Glutamatergic neuron (in vitro differentiated cells): ENCODE measurements at places on chromosomes 3 and 15.
A peak's percentile ranks its signal among the peaks of the same experiment; 100 is the strongest.

DNA sequence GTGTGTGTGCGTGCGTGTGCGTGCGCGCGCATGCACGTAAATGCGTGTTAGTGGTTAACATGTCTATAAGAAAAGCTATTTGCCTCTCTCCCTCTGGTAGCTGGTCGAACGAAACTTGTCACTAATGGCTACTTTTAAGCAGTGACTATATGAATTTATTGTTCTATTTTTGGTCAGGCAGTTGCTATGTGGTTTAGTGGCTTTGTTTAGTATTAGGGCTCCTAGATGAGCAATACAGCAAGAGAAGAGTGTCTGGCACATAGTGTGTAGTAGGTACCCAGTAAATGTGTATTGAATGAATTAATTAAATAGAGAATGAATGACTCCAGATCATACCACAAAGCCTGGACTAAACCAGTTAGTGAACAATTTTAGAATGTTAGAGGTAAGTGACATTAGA lies 171.6 kb downstream of the PPM1L start:
- DNase-seq = no peak

GRCh38 chr15:69305933-69306568 lies 7.3 kb downstream of the PAQR5 start:
- no peak for DNase-seq

- no peak for DNase-seq
Measured at GRCh38 chr3:122219242-122219872, 35.9 kb downstream of the CASR start.

DNA sequence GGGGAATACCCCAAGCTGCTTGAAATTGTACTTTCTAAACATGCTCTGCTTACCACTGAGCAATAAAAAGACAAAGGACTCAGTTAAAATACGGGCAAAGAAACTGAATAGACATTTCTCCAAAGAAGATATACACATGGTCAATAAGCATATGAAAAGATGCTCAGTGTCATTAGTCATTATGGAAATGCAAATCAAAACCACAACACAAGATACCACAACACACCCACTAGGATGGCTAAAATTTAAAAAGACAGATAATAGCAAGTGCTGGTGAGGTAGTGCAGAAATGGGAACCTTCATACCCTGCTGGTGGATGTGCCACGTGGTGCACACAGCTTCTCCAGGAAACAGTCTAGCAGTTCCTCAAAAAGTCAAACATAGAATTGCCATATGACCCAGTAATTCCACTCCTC lies 21.3 kb downstream of the LRIG1 start:
- DNase-seq = no peak

DNA sequence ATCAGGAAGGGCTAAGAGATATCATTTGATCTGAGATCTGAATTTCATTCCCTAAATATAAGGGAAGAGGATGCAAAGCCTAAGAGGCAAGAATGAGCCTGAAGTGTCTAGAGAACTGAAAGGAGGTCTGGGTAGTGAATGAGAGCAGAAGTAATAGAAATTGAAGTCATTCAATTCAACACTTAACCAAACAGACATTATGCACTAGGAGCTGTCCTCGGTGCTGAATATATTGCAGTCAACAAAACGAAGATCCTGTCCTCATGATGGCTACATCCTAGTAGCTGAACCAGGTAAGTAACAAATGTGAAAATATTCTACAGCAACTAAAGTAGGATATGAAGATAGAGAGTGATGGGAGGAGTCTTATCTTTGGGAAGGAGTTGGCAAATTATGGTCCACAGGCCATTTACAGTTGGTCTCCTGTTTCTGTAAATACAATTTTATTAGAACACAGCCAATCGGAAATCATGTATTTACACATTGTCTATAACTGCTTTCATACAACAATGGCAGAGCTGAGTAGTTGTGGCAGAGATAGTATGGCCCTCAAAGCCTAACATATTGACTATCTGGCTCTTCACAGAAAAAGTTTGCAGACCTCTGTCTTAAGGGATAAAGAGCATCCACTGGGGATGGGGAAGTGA lies 192.9 kb upstream of the CADPS start:
- DNase-seq = no peak

- DNase-seq = no peak
Measured at GRCh38 chr3:177068967-177069366, 128.3 kb downstream of the TBL1XR1 start.

GRCh38 chr15:56205061-56205876 lies 38.4 kb downstream of the RFX7 start:
- DNase-seq = no peak

- no peak for DNase-seq
Measured at GRCh38 chr3:176759815-176760506, 437.3 kb downstream of the TBL1XR1 start.

GRCh38 chr3:188706599-188706998 lies 465.2 kb upstream of the TPRG1 start:
- DNase-seq = no peak

GRCh38 chr3:9669720-9670432 lies 20.6 kb downstream of the MTMR14 start:
- no peak for DNase-seq

GRCh38 chr15:89364741-89365450 lies 30.3 kb upstream of the POLG start:
- DNase-seq = no peak

DNA sequence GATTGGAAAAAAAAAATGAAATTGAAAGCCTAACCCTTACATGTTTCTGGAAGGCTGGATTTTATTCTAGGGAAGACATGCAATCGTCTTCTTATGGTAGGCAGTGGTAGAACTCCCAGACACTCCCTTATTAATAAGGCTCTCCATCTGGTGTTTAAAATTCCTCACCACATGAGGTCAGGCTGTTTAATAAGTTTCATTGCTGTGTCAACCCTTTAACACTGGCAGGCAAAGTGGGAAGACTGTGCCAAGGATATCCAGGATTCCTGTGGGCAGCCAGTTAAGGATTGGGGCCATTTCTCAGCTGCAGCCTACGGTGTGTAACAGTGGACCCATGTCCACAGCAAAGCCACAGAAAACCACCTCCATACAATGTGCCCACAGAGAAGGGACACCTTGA lies 225.5 kb upstream of the CHRM5 start:
- no peak for DNase-seq

- no peak for DNase-seq
Measured at GRCh38 chr15:77033729-77034671, 36.9 kb downstream of the TSPAN3 start.

DNA sequence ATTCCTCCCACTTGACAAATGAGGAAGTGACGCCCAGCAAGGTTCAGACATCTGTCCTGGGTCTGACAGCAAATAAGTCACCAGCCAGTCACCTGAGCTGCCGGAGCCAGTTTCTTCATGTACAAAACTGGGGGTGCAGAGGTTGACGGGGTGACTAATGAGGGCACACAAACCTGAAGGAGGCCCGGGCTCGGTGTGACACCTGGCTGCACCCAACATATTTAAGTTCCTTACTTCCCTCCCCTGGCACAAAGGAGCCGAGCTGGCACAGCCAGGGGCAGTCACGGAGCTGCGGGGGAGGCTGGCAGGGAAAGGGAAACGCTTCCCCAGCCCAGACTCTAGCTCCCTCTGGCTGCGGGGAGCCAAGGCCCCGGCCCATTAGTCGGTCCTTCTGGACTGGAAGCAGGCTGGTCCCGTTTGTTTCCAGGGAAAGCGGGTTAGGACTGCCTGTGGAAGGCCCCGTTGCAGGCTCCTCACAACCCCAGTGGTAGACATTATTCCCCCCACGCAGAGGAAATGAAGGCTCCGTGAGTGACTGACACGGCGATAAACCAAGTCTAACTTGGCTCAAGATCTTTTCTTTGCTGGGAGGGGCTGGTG lies 2.3 kb downstream of the FBXL22 start:
- peak; percentile 31 for DNase-seq

GRCh38 chr15:67100124-67100791 lies 34.9 kb downstream of the SMAD3 start:
- no peak for DNase-seq

GRCh38 chr3:196666001-196666867 lies 26.7 kb downstream of the NRROS start:
- DNase-seq = peak; percentile 78

DNA sequence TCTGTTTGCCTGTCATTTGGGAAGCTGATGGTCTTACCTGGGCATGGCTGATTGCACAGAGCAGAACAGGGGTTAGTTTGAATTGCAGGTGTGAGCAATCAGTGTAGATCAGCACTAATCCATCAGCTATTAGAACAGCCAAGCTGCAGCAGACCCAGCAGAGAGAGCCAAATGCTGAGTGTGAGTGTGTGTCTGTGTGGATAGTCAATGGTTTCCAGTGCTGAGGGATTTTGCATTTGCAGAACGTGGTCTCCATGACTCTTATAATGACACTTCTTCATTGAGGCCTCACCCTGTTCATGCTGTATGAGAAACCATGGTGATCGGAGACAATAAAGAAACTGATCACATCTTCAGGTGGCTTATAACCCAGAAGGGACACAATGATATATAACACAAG lies 312.1 kb downstream of the SOX2 start:
- no peak for DNase-seq

DNA sequence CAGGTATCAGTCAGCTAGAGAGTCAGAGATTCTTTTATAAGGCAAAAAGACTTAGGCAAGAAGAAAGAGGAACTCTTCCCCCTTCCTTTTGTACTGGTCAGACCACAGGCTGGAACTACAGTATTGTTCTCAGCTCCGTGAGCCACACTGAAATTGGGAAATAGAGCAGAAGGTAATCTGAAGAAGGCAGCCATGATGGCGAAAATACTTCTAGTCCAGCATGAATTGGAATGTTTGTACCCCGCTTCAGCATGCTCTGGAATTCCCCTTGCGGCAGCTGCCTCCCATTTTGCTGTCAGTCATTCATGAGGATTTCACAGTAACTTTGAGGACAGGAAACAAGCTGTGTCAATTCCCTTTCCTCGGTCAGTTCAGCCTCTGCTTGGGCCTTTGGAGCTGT lies 96.2 kb downstream of the CORO2B start:
- no peak for DNase-seq

DNA sequence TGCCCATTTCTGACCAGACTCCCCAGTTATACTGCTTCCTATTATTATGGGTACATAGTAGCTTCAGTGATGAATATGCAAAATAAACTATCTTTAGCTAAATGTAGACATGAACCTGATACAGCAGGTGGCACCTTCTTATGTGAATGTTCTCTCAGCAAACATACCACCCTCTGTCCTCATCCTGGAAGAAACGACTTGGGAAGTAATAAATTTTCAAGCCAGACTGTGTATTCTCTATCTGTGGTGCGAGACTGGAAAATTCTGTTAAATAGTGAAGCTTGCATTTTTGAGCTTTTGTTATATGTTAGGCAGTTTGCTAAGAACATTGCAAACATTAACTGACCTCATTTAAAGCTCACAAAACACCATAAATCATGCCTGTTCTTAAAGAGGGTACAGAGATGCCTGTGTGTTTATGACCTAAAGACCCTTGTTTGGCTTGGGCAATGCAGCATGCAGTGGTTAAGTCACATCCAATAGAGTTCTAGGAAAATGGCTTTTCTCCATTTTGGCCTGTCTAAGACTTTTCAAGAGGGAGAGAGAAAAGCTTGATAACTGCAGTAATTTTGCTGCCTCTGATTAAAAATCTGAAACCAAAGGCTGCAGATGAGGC lies 287.1 kb downstream of the NEK10 start:
- DNase-seq = no peak

DNA sequence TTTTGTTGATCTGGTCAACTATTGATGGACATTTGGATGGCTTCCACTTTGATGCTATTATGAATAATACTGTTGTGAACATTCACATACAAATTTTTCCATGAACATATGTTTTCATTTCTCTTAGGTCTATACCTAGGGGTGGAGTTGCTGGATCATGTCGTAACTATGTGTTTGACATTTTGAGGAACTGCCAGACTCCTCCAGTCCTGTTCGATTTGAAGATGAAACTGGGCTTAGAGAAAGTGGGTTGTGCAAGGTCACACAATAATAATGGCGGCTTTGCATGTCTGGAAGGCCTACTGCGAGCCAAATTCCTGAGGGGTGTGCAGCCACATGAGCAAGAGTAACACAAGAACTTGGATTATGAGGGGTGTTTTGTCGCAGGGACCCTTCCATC lies 2.6 kb downstream of the TSEN2 start:
- DNase-seq = no peak

- no peak for DNase-seq
Measured at GRCh38 chr15:70016511-70016994, 81.2 kb downstream of the TLE3 start.

GRCh38 chr3:149702691-149703441 lies 45.0 kb upstream of the WWTR1 start:
- DNase-seq = no peak

DNA sequence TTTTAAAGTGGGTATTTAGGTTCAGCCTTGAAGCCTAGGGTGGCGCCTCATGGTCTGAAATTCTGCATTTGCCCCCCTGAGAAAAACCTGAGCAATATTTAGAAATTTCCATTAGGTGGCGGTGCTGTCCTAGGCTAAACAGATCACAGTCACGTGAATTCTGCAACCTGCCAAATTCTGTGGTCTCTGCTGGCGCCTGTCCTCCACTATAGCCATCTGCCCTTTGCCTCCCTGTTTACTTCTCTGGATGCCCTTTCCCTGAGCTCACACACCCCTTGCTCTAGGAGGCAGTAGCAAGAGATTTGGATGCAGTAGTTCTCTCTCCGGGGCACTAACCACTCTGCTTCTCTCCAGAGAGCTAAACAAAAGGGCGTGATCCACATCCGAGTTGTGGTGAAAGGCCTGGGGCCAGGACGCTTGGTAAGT lies 9.1 kb downstream of the MRPS11 start:
- peak; percentile 63 for DNase-seq

GRCh38 chr3:42115215-42115614 lies 24.1 kb downstream of the TRAK1 start:
- no peak for DNase-seq

GRCh38 chr3:185430375-185430774 lies 67.4 kb downstream of the MAP3K13 start:
- DNase-seq = no peak

DNA sequence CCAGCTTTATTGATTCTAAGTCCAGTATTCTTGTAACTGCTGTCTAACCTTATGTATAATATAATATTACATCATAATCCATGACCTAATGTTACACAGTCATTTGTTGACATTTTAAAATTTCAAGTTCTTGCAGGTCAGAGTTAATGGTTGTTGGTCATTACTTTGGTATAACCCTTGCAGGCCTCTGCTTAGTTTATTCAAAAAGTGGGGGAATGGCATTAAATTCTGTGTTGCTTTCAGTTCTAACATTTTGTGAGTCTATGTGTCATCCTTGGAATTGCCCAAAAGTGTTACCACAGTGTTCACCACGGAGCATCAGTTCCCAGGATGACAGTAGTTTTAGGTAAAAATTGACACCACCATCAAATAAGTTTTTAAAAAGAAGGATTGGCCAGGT lies 174.8 kb upstream of the BCL6 start:
- no peak for DNase-seq

DNA sequence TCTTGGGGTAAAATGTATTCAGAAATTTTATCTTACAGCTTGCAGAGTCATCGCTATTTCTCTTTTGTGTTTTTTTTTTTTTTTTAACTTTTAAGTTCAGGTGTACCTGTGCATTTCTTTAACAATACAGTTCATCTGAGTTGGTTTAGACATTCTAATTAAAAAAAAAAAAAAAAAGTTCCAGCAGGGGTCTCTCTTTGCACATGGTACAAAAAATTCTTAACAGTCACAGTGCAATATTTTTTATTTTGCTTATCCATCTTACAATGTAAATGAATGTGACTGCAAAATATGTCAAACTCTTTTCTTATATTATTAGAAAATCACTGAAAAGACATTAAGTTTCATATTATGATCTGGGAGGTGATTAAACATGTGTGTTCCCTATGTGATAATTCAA lies 47.5 kb upstream of the SLC9A9 start:
- no peak for DNase-seq
